ENCODE measurements at places on chromosomes 7 and 10.

DNA sequence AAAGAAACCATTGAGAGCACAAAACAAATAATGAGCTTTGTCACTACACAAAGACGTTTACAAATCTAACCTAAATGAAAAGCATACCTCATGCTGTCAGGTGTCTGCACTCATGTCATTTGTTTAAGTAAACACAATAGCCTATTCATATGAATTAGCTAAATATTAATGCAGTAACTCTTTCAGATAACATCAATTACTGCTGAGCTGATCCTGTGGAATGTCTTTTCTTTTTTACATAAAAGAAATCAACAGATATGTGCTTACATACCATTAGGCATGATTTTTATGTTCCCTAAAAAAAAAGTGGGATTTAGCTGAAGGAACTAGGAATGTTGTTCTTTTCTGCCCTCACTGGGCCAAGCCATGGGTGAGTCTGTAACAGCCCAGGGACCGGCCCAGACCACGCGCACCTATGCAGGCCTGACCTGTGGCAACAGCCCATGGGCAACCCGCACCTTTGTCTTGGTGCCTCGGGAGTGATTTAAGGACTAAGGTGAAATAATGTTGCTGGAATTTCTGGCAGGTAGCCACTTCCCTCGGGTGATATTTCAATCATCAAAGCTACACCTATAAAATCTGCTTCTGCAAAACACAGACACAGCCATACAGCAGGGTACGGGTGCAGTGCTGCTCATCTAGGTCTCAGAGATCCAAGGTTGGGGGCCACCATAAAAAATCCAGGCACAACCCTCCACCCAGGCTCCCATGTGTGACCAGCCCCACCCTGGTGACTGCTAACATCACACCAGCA is 44.6 kb downstream of the FGFR2 start:
- DNase-seq, result no peak

GRCh38 chr10:125029584-125030242 is 87.8 kb downstream of the ZRANB1 start:
- no peak for DNase-seq

DNA sequence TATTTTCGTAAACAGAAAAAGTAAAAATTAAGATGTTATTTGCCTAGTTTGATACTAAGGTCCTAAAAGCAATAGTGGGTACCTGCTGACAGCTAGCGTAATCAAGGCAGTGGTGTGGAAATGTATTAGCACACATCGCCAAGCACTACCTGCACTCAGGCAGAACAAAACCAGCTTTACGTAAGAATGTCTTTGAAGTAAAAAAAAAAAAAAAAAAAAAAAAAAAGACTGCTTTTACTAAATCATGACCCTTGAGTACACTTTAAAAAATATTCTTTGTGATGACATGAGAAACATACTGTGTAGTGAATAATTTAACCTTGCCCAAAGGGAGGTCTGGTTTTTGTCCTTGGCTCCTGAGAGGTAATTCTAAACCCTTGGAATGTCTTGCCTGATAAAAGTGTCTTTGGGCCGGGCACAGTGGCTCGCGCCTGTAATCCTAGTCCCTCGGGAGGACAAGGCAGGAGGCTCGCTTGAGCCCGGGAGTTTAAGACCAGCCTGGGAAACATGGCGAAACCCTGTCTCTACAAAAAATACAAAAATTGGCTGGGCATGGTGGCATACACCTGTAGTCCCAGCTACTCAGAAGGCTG is 12.7 kb downstream of the XRCC2 start:
- DNase-seq, result no peak

GRCh38 chr7:45460379-45460778 is 113.8 kb upstream of the ADCY1 start:
- no peak for DNase-seq

DNA sequence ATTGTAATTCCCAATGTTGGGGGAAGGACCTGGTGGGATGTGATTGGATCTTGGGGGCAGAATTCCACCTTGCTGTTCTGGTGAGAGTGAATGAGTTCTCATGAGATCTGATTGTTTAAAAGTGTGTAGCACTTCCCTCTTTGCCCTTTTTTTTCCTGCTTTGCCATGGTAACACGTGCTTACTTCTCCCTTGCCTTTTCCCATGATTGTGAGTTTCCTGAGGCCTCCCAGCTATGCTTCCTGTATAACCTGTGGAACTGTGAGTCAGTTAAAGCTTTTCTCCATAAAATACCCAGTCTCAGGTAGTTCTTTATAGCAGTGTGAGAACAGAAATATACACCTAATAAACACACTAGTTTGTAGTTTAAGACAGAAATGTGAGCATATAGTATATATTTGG is 166.8 kb upstream of the MAGI2 start:
- DNase-seq, result no peak

- DNase-seq, result no peak
These were observed 164.5 kb upstream of the AGR3 start for GRCh38 chr7:17046259-17046658.

GRCh38 chr7:131544449-131545301 is 11.8 kb downstream of the PODXL start:
- no peak for DNase-seq

- no peak for DNase-seq
These were observed 2.5 kb downstream of the SAP25 start for GRCh38 chr7:100570954-100571828.

DNA sequence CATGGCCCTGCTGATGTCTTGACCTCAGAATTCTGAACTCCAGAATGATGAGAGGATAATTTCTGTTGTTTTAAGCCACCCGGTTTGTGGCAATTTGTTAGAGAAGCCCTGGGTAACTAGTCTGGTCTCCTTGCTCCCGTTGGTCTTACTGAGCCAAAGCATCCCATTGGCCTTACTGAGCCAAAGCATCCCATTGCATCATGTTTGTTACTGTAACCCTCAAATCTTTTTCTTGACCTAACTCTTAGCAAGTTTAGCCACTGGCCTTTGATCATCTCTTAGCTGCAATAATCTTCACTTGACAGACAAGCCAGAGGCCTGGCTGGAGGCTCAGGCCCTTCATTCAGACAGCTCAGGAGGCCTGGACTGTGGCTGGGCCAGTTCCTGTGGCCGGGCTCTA is 21.8 kb downstream of the TBXAS1 start:
- no peak for DNase-seq

- DNase-seq, result no peak
These were observed 86.3 kb downstream of the PRKCQ start for GRCh38 chr10:6493521-6494441.

DNA sequence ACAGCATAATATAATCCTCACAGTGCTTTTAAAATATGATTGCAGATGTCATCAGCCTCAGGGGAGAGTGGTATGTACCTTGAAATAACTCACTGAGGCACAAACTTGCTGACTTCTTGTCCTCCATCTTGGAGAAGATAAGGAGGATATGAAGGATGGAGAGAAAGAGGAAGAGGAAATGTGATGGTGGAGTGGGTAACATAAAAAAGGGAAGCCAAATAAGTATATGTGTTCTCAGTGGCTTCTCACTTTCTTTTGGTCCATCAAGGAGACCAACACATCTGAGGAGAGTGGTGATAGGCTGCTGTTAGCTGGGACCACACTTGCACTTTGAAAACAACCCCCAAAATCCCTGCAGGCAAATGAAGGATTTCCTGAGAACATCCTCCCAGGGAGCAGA is 21.6 kb upstream of the ZNF37A start:
- DNase-seq, result no peak

DNA sequence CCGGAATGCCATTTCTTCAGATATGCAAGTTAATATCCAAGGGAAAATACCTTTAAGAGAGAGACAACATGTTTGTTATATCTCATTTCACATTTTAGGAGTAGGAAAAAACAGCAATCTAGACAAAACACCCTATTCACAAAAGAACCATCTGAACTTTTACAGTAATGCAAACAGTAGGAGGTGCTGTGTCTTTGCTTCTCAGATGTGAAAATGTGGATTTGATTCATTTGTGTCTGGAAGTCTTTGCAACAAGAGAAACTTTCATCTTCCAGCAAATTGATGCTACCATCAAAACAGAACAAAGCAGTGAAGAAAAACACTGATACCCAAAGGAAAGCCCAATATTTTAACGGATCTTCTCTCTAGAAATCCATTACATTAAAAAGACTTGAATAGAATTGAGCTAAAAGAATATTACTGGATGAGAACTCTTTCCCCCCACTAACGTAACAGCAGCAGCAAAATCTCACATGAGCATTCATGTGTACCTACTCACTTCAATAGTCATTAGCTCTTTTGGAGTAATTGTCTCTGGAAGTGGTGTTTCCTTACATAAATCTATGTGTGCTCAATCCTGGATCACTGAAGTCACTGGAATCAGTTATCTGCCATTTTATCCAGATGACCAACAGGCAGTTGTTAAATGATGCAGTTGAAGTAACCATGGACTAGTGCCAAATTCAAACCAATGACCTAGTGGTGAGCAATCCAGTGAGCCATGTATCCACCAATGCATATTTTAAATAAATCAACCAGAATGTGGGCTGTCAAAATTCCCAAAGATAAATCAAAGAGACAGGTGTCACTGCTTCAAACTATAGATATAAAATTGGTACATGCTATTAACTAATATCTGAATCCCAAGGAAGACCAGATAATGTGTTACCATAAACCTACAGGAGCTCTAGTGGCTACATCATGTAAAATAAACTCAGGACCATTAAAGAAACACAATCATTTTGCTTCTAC is 1.8 kb downstream of the SEMA3C start:
- DNase-seq, result no peak

GRCh38 chr7:155468785-155469148 is 10.8 kb downstream of the EN2 start:
- no peak for DNase-seq

DNA sequence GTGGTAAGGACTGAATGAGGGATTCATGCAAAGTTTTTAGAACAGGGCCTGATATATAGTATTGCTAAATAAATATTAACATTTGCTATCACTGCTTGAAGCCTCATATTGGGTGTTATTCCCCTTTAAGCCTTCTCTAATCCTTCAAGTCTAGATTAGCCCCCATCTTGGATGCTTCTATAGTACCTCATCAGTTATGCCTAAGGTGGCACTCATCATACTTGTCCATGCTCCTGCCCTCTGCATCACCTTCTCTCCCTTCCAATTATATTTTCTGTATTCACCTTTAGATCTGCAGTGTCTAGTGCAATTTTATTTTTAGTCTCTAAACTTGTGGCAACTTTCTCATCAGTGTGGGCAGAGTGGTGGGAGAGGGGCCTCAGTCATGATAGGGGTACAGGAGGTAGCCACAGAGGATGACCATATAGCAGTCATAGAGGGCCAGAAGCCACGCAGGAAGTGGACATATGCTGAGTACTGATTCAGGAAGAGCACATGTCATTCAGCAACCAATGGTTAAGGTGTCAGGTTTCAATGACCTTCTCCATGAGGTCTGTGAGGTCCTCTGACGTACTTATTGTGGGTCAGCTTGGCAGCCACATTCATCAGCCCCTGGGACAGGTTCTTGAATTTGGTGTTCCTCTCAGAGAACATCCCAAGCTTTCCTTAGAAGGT is 2.5 kb downstream of the ENTPD1 start:
- no peak for DNase-seq

GRCh38 chr7:44700322-44700721 is 48.3 kb upstream of the ZMIZ2 start:
- no peak for DNase-seq

DNA sequence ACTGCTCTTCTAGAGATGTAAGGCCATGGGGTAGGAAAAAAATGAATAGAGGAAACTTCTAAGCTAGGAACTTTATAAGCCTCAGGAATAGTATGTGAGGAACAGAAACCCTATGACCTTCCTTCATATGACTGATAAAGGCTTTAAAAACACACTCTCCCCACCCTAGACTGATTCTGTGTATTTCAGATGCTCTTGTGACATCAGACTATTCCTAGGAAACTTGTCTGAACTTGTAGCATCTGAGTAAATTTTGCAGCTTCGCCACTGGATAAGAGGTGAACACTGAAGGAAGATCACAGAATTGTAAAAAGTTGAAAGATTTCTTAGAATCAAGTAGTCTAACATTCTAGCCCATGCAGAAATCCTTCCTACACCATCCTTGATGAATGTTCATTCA is 31.0 kb upstream of the CBLL1 start:
- DNase-seq, result no peak

GRCh38 chr7:88599528-88599927 is 160.0 kb upstream of the ZNF804B start:
- DNase-seq, result no peak

DNA sequence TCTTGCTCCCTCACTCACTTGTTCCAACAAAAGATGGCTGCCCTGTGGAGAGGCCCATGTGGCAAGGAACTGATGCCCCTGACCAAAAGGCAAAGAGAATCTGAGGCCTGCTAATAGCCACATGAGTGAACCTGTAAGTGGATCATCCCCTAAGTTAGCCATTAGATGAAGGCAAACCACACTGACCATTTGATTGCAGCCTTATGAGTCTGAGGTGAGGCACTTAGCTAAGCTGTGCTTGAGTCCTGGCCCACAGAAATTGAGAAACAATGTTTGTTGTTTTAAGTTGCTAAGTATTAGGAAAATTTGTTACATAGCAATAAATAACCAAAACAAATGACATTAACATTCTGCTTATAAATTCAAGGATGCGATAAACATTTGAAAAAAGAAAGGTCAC is 100.1 kb upstream of the BET1 start:
- DNase-seq, result no peak
